ENCODE measurements at places on chromosomes 3 and 15.

- ATAC-seq, result no peak
These were observed 45.4 kb upstream of the RAD18 start for GRCh38 chr3:9008550-9009255.

DNA sequence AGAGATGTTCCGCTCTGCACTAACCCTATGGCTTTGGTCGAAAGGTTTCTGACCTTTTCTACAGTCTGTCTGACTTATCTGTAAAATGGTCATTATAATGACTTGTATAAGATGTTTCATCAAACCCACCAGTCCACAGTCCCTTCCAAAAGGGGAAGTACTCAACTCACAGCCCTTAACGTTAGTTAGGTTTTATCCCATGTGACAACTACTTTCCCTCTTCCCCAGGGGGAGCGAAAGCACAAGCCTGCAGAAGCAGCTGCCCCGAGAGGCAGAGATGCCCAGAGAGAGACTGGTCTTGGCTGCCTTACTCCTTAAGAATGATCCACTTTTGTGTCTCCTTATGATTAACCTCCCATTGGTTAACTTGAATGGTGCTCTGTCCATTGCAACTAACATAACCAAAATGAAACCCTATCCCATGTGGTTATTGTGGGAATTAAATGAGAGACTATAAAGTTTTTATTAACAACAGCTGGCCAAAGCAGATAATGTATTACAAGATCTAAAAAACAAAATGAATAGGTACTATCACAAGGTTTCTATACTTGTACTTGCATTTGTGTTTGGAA lies 6.4 kb downstream of the ASTE1 start:
- peak; percentile 25 for ATAC-seq

DNA sequence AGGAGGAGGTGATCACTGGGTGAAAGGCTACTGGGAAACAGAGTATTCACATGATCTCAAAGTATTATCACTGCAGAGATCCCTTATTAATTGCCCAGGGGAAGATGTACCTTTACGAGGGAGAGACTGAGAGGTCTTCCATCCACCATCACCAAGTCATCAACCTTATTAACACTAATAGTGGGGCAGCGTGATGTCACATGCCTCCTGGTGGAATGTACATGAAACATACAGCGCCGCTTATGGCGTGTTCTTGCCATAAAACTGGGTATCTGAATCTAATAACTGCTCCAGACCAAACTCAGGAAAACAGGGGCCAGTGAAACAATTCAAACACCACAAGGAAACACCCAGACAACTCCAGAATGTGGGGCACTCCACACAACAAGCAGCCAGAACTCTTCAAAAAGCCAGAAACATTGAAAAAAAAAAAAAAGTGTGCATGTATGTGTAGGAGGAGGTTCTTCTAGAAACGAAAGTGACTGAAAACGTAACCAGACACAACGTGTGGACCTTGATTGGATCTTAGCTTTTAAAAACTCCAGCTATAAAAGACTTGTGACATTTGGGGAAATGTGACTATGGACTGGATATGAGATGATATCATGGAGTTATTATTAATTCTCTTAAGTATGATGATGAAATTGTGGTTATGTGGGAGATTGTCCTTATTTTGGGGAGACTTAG lies 4.6 kb downstream of the STIMATE start:
- no peak for ATAC-seq

GRCh38 chr3:6799264-6799915 lies 61.5 kb upstream of the GRM7 start:
- no peak for ATAC-seq

- ATAC-seq, result no peak
These were observed 104.0 kb upstream of the TBC1D5 start for GRCh38 chr3:17846466-17846865.

GRCh38 chr15:78944202-78944625 lies 632 bp downstream of the CTSH start:
- ATAC-seq, result peak; percentile 33

DNA sequence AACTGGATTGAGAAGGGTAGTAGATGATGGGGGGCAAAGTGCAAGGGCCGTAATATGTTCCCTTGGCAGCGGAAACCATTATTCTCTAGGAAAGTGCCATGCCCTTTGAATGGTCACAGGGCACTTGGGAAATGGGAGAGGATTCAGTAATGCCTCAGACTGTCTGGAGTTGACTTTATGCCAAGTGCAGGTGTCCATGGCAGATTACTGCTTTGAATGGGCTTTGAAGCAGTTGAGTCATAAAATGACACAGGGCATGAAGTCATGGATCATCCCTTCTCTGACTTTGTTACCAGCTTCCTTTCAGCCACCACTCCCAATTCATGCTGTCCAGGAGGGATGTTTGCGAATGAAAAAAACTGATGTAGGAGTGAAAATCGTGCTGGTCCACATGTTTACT lies 20.1 kb downstream of the AADACL2 start:
- peak; percentile 61 for ATAC-seq

DNA sequence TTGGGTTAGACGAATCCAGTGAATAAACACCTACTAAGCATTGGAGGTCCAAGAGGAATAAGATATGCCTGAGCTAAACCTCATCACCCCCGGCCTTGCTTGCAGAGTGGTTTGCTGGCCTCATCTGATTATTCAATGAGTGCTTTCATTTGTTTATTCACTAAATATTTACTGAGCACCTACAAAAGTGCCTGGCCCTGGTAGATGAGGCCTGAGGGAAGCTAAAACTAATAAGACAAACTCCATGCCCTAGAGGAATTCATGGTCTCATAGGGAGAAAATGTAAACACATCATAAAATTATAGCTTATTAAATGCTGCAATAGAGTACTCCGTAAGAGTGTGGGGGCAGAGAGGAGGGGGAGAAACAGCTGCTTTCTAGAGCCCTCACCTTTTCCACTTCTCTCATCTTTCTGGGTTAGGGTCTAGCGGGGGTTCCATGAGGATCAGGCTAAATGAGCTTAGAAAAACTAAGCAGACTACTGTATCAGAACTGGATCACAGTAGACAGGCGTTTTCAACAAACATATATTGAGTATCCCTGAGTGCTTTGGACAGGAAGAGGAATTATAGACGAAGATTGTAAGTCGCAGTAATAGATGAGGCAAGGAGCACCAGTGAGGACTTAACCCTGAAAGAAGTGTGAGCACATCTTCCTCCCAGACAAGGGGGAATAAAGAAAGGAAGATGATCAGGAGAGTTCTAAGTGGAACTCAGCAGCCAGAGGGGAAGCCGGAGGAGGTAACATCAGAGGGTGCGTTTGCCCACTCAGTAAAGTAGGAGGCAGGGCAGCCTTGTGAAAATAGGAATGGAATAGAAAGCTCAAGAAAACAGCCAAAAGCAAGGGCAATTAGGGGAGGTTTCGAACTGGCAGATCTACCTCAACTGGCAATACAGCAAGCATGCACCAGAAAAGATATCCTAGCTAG lies 31.5 kb upstream of the LAMP3 start:
- ATAC-seq, result no peak

DNA sequence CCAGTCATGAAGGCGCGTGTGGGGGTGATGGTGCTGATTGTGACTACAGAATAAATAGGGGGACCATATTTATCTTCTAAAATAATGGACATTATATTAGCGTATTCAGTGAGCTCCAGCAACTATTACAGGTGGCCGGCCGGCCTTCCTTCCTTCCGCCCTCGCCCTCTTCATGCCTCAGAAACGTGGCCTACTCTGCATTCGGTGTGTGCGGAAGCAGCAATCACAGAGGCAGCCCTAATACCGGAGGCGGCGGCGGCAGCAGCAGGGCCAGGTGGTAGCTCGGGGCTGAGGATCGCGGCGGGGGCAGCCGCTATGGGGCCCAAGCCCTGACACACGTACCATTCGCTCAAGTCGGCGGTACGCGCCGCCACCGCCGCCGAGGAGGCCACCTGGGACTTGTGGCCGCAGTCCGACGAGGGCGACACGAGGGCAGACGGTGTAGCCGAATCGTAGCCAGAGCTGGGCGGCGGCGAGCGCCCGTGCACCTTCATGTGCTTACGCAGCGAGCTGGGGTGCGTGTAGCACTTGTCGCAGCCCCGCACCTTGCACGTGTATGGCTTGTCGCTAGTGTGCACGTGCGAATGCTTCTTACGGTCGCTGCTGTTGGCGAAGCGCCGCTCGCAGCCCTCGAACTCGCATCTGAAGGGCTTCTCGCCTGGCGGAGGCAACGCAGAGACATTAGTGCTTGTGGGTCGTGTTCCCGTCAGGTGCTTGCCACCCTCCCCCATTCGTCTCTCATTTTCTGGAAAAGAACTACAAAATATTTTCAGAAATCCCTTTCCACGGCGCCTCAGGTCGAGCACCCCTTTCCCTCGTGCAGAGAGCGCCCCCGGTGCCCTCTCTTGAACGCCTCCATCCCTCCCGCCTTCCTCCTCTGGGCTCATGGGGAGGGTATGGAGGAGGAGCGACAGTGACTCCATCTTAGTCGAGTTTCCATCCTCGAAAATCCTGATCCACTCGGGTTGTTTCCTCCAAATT lies 15.5 kb downstream of the ZIC4 start:
- ATAC-seq, result no peak

GRCh38 chr3:78096488-78097255 lies 1056.8 kb downstream of the ROBO2 start:
- ATAC-seq, result no peak

GRCh38 chr3:175200391-175201095 lies 341.4 kb downstream of the NAALADL2 start:
- no peak for ATAC-seq

DNA sequence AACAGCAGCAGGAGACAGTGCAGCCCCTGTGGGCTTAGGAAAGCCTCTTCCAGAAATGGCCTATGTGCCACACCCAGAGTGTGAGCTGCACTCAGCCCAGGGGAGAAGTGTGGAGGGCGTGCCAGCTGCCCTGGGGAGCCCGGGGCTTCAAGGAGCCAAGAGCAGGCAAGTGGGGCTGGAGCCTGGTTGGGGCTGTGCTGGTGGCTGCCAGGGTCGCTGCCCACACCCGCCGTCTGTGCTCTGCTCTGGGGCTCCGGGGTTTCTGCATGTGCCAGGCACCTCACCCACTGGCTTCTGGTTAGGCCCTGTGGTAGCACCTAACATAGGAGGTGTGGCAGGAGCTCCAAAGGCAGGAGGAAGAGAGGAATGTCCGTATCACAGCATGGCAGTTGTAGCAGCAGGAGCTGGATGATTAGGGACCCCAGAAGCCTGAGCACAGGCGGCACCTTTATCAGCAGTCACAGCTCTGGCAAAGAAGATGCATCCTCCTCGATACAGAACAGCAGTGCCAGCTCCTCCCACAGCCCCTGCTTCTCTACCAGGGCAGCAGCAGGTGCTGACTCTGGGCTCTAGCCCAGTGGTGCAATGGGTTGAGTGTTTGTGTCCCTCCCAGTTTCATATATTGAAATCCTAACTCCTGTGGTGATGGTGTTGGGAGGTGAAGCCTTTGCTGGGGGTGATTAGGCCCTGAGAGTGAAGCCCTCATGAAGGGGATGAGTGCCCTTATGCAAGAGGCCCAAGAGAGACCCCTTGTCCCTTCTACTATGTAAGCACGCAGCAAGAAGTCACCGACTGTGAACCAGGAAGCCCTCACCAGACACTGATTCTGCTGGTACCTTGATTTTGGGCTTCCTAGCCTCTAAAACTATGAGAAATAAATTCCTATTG lies 70.0 kb upstream of the KLF13 start:
- peak; percentile 39 for ATAC-seq

GRCh38 chr3:192831111-192831644 lies 86.5 kb downstream of the MB21D2 start:
- no peak for ATAC-seq

GRCh38 chr3:129051871-129052340 lies 8.7 kb upstream of the GP9 start:
- no peak for ATAC-seq

- no peak for ATAC-seq
These were observed 38.6 kb downstream of the ZBTB11 start for GRCh38 chr3:101638261-101638745.

- no peak for ATAC-seq
These were observed 154.0 kb downstream of the FMN1 start for GRCh38 chr15:33040496-33040895.

Data from esophagus mucosa (tissue), 1 donor.